ENCODE measurements at places on chromosomes 12 and 14. TPM values are rescaled to one million over a fixed set of nuclear protein-coding genes. Genes with fewer than 3 reads are reported as not detected.

PLEKHG7 gene
- total RNA-seq: 0.06 TPM

LTBP2 gene
- 11.0 TPM for total RNA-seq

KRT8 gene
- total RNA-seq: 2,966 TPM

HHIPL1 gene
- total RNA-seq: 0.34 TPM

GPR135 gene
- total RNA-seq: 1.2 TPM

NFATC4 gene
- 0.21 TPM for total RNA-seq

OR6J1 gene
- total RNA-seq: not detected

LIN7A gene
- 0.33 TPM for total RNA-seq

ARMH4 gene
- total RNA-seq: 0.84 TPM

TEX22 gene
- 0.19 TPM for total RNA-seq

SOAT2 gene
- 0.18 TPM for total RNA-seq

LALBA gene
- total RNA-seq: not detected

KRT78 gene
- total RNA-seq: not detected

Data from A549 treated with CORT108297 at 1 μM for 4 hours (cell line).